ENCODE measurements at places on chromosomes 1 and 21.

DNA sequence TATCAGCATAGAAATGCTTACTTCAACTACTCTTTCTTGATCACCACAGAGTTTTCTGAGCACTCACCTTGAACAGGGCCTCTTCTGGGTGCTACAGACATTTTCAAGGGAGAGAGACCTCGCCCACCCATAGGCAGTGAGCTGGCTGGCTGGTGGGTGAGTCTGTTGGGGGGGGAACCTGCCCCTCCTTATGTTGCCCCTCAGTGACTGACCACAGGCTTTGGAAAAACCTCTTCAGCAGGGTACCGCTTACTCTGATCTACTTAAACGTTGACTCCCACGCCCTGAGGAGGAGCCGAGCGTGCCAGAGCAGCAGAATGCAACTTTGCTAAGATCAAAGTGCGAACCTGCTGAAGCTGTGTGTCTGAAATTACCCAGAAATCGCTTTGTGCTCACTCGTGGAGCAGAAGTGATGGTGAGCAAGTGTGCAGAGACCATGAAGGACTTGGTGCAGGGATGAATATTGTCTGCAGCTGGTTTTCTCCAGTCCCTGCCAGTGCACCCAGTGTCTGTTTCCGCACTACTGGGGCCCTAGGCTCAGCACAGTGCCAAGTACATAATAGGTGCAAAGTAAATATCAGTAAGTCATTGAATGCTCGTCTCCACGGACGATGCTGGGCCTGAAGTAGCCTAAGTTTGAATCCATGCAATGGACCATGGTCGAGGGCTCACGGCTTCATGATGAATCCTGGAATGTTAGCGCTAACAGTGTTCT lies 158.7 kb upstream of the IRF2BP2 start:
- DNase-seq = no peak

DNA sequence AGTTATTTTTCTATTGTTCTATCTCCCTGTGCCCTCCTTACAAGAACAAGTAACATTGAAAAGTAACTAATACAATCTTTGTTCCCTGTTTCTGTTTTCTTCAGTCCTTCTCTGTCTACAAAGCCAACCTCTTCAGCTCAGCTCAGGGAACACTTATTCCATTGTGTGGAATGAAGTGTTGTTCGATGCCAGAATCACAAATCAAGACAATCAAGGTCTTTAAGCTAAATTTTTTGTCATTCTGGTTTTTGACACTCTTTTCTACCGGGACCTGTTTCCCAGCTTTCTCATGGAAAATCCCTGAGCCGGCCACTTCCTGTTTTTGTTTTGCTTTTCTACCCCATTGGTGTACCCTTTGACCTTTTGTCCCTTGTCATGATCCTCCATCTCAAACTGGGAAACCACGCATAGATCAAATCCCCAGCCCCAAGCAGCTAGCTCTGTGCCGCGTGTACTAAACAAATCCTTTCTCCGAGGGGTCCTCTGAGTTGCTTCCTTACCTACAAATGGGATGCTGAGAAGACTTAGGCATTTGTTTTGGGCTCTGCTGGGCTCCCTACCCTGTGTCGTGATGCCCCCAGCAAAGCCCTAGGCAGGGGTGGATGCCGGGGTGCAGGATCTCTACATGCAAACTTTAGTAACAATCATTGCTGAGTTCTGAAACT lies 141.8 kb downstream of the TOMM20 start:
- DNase-seq = no peak

- peak; percentile 89 for DNase-seq
These were observed 66.7 kb downstream of the KCNJ6 start for GRCh38 chr21:37849506-37850102.

GRCh38 chr21:36508948-36509347 lies 29.0 kb upstream of the CLDN14 start:
- DNase-seq = no peak

DNA sequence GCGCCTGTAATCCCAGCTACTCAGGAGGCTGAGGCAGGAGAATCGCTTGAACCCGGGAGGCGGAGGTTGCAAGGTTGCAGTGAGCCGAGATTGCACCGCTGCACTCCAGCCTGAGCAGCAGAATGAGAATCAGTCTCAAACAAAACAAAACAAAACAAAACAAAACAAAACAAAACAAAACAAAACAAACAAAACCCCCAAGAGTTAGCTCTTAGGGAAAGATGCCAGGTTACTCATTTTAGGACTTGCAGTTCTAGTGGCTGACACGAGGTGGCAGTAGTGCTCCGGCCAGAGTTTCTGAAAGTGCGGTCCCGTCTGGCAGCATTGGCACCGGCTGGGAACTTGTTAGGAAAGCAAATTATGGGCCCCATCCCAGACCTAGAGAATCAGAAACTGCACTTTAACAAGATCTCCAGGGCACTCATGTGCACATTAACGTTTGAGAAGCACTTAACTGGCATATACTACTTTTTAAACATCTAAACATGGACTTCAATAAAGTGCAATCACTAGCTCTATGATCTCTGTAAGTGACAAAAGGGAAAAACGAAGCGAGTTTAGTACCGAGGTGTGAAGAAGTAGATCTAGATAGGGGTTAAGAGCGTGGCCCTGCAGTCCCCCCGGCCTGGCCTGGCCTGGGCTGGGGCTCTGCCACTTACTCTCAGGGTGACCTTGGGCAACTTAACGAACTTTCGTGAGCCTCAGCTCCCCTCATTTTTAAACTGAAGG lies 41.9 kb upstream of the TNFRSF1B start:
- peak; percentile 52 for DNase-seq

DNA sequence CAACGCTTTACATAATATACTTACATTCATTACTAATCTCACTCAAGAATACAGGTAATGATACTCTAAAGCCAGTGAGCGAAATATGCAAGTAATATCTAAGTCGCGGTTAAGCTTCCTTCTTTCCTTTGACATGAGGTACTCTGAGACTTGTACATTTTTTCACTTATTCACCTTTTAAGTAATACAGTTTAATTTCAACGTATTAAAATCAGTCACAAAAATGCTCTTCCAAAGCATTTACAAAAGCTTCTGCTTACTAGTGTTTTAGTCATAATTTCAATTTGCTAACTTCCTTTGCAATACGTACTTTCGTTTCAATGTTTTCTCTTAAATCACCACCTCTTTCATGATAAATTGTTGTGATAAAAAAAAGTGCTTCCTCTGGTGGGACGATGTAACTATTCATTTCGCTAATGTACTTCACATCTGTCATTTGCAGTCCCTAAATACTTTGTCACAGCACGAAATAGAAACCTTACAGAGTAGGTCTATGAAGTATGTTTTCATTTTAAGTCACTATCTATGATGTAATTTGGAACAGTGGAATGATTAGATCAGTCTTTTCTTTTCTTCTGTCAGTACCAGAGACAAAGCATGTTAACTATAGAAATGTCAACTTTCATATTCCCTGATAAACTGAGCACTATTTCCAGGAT lies 34.0 kb upstream of the ADGRL4 start:
- peak; percentile 30 for DNase-seq

- DNase-seq = no peak
These were observed 2.3 kb downstream of the RSBN1 start for GRCh38 chr1:113809670-113810602.

DNA sequence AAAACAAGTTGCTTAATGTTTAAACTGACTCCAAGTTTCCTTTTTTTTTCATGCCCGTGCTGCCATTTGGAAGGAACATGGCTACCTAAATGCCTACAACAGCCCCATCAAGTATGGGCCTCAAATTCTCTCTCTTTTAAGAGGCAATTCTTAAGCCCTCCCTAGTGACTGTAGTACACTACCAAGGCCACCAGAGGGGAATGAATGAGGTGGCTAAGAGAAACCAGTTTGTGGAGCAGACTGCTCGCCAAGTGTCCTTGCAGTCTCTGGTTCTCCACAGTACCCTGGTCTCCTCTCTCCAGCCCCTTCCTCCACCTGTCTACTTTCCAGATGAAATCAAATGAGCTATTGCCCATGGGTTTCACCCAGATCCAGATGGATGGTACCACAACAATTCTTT lies 1809.6 kb downstream of the BRINP3 start:
- DNase-seq = no peak

DNA sequence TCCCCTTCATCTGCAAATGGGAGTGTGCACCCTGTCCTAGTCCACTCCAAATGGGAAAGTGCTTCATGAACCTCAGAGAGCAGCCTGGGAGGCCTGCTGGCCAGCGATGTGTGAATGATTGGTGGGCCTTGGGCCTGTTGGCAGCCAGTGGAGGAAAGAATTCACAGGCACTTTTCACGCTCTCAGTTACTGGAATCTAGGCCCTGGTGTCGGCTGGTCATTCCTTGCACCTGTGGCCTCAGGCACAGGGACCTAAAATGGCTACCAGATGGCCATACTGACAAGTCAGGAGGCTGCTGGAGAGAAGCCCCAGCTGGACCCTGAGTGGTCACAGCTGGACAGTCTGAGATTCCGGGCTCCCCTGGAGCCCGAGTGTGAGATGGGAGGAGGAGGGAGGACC lies 18.4 kb upstream of the EDN2 start:
- DNase-seq = no peak

DNA sequence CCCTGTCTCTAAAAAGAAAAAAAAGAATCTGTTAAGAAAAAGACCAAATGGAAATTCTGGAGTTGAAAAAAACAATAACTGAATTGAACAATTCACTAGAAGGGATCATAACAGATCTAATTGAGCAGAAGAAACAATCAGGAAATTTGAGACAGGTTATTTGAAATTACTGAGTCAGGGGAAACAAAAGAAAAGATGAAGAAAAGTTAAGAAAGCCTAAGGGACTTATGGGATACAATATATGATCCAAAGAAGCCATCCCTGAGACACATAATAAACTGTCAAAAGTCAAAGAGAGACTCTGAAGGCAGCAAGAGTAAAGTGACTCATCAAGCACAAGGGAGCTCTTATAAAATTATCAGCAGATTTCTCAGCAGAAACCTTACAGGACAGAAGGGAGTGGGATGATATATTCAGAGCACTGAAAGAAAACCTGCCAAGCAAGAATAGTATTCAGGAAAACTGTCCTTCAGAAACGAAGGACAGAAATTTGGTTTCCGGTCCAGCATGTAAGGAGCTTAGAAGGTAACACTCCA lies 44.5 kb downstream of the SLC2A1 start:
- no peak for DNase-seq

Data from fibroblast of skin of right biceps (primary cell).